Activated T-cell treated with anti-CD3 and anti-CD28 coated beads, Interleukin-2, amount 50 U/mL, for 72 hours (primary cell): ENCODE measurements at places on chromosomes 12 and 14.

GRCh38 chr12:50085615-50086072, 502 bp downstream of the SMARCD1 start:
- no peak for DNase-seq

DNA sequence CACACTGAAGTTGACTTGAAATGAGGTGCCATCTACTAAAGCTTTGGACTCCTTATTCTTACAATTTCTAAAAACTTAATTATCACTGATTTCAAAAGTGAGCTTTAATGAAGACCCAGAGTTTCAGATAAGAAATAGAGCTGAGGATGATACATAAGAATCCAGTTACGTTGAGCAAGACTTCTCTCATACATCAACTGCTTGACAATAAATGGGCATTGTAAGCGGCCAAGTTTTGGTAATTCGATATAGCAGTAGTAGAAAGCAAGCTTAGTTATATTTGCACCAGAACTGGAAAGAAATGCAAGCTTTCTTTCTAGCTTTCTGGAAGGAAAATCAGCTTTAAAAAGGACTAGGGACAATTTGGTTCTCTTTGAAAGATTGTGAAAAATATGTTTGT, 1359.6 kb downstream of the FSCB start:
- DNase-seq: no peak

DNA sequence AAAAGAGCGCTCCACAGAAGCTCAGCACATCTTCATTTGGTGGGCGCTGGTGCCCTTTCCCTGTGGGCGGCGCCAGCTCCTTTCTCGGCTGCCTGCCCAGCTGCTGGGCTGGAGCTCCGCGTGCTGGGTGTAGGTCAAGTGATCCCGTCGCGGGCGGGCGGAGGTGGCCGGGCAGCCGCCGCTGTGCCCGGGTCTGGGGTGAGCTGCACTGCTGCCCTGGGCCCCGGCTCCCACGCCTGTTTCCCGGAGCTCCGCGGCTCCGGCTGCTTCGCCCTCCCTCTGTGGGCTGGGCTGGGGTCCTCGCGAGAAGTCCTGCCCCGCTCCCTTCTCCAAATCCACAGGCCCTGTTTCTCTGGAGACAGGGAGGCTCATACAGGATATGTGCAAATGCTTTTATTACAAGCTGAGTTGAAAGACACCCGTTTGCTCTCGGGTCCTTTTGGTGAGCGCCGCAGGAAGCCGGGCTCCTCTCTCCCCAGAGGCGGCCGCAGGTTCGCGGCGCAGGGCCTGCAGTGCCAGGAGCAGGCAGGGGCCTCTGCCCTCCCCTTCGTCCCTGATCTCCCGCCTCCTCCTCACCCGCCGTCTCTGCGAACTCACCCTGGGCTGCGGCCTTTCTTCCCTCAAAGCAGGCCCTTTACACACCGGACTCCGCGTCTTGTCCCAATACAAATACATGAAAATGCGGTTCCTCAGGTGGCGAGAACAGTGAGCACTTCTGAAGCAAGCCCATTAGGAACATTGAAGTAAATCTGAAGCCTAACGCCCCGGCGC, 67.8 kb upstream of the CAPRIN2 start:
- peak; percentile 38 for DNase-seq

DNA sequence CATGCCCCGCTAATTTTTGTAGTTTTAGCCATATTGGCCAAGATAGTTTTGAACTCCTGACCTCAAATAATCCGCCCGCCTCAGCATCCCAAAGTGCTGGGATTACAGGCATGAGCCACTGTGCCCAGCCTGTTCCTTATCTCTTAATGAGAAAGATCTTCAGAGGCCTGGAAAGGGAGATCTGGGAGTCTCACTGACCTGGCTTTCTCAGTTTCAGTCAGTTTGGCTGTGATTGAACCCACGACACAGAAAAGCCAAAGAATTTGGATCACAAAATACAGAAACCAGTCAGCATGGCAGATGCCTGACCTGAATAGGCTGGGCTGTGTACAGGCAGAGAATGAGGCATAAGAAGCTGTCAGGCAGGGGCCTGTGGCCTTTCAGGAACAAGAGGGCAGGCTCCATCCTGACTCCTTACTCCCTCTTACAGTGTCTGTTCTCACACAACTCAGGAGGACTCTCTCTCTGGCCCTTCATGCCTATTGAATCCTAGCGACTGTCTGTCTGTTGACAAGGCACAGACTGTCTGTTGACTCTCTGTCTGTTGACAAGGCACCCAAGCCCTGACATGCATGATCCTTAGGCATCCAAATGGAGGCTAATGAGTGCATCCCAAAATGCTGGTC, 366.5 kb upstream of the CCDC196 start:
- no peak for DNase-seq

- DNase-seq: no peak
Observed at GRCh38 chr12:79674629-79675028, 16.1 kb downstream of the PAWR start.

DNA sequence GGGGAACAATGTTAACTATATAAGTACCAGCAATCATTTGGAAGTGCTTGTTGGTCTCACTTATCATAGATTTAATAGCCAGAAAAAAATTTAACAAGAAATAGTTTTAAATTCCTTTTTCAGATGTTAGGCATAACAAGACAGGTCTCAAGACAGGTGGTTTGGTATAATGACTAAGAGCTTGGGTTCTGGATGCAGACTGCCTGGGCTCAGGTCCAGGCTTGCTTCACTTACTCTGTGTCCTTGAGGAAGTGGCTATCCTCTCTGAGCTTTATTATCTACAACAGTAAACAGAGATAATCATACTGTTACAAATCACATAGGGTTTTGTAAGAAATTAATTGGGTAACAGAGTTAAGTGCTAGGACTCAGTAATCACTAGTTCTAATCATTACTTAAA, 338.0 kb upstream of the FLRT2 start:
- no peak for DNase-seq

DNA sequence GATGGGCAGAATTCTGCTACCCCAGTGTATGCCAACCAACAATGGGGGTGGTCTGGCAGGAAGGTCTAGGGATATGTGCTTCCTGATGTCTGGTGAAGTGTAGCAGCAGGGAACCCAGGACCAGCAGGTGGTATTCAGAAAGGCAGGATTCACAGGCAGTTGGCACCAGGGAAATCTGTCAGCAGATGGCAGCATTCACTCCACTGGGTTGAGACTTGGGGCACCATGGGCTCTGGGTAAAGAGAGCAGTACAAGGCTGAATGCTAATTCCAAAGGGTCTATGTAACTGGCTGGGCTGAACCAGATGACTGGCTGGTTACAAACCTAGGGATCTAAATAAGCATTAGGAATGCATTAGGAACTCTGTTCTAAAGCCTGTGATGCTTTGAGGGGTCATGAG, 466.9 kb upstream of the STXBP6 start:
- no peak for DNase-seq

DNA sequence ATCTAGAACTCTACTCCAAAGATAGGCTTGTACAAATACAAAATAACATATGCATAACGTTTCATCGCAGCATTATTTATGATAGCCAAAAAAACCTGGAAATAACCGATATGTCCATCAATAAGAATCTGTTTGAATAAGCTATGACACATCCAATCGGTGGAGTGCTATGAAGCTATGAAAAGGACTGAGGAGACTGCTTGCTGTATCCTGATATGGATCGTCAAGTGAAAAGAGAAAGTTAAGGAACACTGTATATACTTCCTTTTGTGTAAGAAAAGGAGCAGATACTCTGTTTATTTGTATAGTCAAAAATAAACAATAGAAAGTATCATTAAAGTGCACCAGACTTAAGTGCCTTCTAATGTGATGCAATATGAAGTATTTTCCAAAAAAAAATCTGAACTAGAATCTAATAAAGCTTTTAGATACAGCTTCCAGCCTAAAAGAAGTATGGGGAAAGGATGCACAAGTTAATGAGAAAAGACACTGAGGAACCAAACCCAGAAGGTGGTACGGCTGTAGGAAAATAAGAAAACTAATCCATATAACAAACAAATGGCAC, 645 bp upstream of the KLHDC1 start:
- DNase-seq: no peak

GRCh38 chr12:25056011-25056410, 107.1 kb upstream of the BCAT1 start:
- DNase-seq: no peak

- no peak for DNase-seq
Observed at GRCh38 chr14:76136476-76137110, 15.1 kb upstream of the GPATCH2L start.

- no peak for DNase-seq
Observed at GRCh38 chr12:70408004-70408790, 42.1 kb downstream of the KCNMB4 start.

GRCh38 chr12:43004908-43005307, 415.4 kb upstream of the PRICKLE1 start:
- no peak for DNase-seq

DNA sequence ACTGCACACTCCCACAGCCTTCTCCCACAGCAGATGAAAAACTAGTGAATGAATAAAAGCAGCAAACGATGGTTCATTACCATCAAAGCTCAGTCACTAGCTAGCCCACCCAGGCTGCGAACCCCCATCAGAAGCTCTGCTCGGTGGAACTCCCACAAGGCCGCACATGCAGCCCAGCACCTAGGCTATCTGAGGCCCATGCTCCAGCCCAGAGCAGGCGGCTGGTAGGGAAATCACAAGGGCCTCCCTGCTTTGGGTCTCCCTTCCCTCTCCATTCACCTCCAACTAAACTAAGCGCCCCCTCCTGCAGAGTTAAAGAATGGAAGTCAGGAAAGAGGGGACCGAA, 69.0 kb downstream of the ITPK1 start:
- DNase-seq: no peak

DNA sequence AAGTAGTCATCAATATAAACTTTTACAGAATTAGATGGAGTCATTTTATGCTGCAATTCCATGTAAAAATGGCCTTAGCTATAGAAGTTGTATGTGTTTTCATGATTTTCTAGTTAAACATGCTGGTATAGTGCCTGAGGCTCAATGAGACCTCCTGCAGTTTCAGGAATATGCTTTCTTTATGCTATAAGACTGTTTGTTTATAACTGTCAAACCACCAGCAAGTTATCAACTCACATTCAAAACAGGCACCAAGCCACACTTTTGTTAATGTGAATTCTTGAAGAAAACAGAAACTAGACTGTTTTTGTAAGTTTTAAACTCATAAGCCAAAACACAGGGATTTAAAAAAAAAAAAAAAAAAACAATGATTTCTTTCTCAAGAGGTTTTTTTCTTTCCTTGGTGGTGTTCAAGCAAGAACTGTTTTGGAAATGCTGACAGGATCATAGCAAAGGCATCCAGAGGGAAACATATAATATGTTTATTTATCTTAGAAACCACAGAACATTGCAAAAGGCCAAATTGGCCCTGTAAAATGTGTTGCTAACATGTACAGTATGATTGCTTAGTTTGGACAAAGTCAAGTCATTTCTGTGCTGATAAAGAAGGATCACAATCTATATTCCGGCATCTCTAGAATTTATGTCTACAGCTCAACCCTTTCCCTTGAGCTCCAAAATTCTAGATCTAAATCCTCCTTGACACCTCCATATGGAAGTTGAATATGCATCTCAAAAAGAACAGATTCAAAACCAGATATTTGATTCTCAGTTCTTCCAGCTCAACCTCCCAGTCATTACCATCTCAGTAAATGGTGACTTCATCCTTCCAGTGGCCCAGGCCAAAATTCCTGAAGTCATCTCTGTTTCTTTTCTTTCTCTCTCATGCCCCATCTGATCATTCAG, 29.0 kb upstream of the LUM start:
- no peak for DNase-seq

DNA sequence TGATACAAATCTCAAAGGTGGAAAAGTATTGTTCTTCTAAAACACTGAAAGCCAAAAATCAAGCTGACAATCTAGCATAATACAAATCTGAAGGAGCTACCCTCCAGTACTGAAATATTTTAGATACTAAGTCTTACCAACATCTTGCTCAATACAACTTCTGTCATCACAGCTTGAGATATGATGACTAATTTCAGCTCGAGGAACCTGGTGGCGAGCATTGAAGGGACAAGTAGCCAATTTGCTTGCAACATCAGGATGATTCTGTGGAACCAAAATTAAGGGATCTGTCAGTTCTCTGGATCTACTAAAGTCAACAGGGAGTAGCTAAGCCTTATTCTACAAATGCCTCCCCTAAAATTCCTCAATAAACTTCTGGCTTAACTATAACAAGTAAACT, 10.4 kb downstream of the GTSF1 start:
- DNase-seq: no peak
